ENCODE measurements at places on chromosomes 3 and 15. TPM values are rescaled to one million over a fixed set of nuclear protein-coding genes. Genes with fewer than 3 reads are reported as not detected.

The MINAR1 gene
- total RNA-seq: 0.66 TPM

The TRH gene
- not detected for total RNA-seq

The MYD88 gene
- total RNA-seq: 11.9 TPM

The ZPLD1 gene
- total RNA-seq: 0.62 TPM

The NR1I2 gene
- total RNA-seq: not detected

The CCRL2 gene
- total RNA-seq: 0.62 TPM

The SNURF gene
- 3.8 TPM for total RNA-seq

The MYZAP gene
- 1.6 TPM for total RNA-seq

The CKMT1A gene
- not detected for total RNA-seq

The BCL6 gene
- 17.0 TPM for total RNA-seq

The CORO2B gene
- total RNA-seq: 26.7 TPM

The TRAT1 gene
- total RNA-seq: 0.11 TPM

The OR5K2 gene
- total RNA-seq: not detected

The CISH gene
- 0.62 TPM for total RNA-seq

The GOLGA8N gene
- total RNA-seq: 11.4 TPM

The FRMD4B gene
- 1.9 TPM for total RNA-seq
